ENCODE measurements at places on chromosomes 12 and 14.

DNA sequence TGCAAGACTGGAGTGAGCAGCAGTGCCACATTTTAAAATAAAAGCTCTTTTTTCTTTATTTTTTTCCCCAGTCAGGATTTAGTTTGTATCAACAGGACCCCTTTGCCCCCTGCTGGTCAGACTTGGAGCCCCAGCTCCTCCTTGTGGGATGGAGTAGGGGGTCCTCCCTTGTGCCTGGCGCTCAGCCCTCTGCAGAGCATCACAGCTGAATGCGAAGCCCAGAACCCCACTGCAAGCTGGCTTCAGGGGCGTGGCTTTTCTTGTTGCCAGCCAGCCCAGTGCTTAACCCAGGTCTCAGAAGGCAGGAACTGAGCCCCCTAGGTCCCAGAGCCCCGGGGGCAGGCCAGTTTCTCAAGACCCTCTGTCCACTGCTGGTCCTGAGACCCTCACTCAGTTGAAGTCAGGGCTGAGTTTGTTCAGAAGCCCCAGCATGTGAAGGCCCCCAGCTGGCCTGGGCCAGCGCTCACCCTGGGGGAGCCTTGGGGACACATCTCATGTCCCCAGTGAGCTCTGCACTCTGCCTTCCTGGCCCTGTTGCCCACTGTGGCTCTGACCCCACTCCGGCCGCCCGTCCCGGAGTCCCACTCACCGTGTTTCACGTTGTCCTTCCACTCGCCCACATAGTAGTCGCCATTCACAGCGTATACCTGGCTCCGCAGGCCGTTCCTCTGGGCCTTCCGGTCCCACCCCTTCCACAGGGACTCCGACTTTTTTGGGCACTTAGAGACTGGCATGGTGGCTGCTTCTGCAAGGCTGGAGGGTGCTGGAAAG lies 519 bp downstream of the MORN3 start:
- DNase-seq = peak; percentile 64

DNA sequence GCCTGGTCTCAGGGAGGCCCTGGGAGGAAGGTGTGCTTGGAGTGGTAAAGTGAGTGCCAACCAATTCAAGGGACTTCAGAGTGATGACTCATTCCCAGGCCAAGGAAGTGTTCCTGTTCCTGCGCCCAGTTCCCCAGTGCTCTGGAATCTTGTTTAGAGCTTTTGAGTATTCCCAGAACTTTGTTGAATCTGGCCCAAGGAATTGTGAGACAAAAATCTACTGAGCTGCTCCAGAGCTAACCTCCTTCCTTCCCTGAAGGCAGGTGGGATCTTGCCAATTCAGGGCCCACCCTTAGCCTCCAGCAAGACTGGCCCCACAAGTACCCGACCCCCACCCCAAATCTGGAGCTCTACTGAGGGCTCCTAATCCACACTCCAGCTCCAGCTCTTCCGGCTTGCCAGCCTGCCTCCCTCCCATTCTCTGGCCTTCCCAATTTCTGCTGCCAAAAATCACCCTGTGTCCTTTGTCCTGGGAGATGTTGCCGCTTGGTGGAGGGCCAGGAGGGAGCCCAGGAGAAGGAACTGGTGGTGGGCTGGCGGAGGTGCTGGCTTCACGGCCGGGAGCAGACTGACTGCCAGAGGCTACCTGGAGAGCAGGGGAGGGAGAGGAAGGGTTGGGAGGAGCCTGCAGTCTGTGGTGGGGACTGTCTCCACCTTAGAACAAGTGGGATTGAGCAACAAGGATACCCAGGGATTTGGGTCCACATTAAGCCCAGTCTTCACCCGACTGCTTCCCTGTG lies 2.0 kb upstream of the ATN1 start:
- DNase-seq = no peak

- DNase-seq = no peak
Observed at GRCh38 chr14:45270031-45270430, 17.0 kb upstream of the MIS18BP1 start.

- DNase-seq = no peak
Observed at GRCh38 chr12:50546441-50547318, 41.9 kb downstream of the DIP2B start.

DNA sequence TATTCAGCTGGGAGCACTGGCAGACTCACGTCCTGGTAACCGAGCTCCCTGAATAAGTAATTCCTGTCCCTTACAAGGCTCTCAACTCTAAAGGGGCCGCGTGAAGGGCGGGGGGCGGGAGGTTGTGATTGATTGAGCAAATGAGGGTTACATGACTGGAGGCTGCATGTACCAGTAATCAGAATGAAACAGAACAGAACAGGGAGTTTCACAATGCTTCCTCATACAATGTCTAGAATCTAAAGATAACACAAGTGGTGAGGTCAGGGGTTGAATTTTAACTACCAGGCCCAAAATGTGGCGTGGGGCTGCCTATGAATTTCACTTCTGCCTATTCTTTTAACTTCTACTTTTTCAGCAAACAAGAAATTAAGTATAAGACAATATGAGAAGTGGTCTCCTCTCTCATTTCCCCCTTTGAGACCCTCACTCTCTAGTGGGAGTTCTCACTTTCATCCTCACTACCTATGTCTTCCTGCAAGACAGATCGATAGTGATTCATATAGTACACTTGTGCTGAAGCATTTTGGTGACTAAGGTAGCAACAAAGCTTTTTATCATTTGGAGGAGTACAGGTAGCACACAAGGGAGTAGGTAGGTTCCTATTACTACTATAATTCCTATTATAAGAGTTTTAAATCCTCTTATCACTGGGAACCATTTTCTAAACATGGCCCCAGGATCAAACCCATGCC lies 239.8 kb downstream of the KTN1 start:
- DNase-seq = no peak

GRCh38 chr14:19900999-19901398 lies 19.4 kb upstream of the OR4K5 start:
- DNase-seq = no peak

DNA sequence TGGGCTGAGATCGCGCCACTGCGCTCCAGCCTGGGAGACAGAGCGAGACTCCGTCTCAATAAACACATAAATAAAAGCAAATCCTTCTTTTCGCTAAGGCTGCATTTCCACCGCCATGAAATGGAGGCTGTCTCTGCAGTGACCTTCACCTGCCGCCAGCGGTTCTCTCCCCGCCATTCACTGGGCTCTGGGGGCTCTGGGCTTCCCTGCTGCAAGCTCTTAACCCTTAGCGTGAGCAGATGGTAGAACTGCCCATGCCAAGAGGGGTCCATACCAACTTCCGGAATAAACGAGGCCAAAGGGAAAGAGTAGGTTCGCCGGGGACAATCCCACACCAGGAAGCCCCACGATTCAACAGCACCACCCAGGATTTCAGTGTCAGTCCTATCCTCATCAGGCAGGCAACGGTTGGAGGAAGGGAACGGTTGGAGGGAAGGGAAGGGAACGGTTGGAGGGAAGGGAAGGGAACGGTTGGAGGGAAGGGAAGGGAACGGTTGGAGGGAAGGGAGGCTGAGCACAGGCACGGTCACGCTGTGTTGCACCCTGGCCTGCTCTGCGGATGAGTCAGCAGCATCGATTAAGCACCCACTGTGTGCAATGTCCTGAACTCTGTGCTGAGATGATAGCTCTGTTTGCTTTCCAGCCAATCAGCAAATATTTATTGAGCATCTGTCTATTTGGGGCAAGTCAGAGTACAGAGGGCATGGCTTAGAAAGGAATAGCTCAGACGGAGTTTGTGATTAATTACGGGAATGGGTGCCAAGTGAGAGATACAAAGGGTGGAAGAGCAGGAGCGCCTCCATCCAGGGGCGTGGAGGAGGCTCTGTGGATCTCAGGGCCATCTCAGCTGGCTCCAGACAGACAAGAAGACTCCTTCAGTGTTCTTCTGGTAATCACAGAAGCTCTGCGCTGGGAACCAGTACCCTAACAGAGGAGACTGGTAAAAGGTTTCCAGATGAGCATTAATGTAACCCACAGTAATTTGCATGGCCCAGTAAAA lies 77.9 kb downstream of the NINJ2 start:
- no peak for DNase-seq

- DNase-seq = no peak
Observed at GRCh38 chr12:42669553-42669952, 80.0 kb upstream of the PRICKLE1 start.

- DNase-seq = no peak
Observed at GRCh38 chr12:96809522-96809921, 97.5 kb upstream of the NEDD1 start.

DNA sequence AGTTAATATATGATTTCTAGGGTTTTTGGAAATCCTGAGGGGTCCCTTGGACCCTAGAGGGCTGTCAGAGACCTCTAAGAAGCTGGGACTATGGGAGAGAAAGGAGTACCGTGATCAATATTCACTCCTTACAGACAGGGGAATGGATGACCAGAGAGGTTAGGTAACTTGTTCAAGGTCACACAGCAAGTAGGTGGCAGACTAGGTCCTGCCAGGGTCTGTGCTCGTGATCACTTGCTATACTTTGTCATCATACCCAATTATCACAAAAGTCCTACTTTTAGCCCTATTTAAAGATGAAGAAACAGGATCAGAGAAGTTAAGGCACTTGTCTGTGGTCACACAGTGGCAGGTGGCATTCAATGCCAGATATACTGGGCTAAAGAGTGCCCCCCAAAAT lies 42.9 kb downstream of the WSCD2 start:
- DNase-seq = no peak

DNA sequence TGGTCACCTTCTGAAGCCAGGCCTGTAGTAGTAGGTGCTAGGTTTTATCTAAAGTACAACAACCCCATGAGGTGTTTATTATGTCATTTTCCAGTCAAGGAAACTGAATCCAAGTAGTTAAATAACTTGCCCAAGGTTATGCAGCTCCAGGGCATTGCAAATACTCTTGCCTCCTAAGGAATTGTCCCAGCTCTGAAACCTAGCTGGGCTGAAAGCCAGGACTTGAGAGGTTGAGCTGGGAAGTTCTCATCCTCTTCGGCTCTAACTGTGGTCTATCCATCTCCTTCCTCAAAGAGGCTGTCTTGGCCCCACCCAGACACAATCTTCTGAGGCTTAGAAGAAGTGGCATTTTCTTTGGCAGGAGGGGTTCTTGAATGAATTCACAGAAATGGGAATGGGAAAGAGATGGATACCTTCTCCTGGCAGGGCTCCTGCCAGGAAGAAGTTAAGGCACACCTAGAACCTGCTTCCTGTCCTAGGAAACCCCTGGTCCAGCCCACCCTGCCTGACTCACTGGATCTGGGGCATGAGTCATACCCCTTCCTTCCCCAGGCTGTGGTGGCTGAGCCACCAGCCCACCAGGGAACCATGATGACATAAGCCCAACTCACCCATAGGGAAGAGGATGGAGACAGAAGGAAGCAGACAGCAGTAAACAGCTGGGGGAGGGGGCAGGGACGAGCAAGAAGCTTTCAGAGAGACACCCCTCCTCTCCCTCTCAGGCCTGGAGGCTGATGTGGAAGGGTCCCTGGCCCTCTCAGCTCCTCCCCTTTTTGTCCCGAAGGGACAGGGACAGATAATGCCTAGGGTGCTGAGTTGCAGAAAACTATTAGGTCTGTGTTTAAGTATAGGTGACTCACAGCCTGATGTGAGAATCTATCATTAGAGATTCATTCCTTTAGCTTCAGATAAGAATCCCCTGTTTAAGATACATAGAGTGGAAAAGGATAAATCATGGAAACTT lies 2.1 kb upstream of the PLEK2 start:
- DNase-seq = peak; percentile 60

DNA sequence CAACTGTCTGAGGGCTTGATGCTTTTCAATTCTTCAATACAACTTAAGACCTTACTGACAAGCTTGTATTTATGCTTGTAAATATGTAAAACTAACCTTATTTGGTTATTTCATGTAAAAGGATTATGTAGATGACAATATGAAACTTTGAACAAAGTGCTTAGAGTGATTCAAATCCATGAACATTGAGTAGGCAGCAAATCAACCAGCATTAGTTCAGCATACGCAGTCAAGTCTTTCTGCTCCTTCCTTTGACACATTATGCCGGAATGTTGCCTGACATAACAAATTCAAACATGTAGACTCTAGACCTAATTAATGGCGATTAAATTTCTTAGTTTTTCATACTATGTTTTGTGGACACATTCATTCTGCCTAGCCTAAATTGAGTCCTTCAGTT lies 105.2 kb downstream of the FGD4 start:
- DNase-seq = no peak

GRCh38 chr12:93682846-93683261 lies 5.7 kb downstream of the CRADD start:
- no peak for DNase-seq

DNA sequence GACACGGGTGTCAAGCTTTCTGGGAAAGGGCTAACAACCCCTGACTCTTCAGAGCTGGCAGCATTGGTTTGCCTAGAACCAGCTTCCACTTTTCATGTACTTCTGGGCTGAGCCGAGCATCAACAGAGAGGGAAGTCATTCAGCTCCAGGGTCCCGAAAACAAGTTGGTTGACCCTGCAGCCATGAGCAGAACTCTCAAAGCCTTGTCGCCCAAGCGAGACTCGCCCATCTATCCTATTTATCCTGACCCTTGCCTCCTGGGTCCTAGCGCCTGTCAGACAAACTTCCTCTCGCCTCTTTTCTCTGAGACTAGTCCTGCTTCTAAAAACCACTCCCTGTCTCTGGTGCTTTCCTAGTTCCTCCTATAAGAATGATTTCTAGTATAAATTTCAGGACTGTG lies 47.9 kb downstream of the ASCL4 start:
- no peak for DNase-seq

DNA sequence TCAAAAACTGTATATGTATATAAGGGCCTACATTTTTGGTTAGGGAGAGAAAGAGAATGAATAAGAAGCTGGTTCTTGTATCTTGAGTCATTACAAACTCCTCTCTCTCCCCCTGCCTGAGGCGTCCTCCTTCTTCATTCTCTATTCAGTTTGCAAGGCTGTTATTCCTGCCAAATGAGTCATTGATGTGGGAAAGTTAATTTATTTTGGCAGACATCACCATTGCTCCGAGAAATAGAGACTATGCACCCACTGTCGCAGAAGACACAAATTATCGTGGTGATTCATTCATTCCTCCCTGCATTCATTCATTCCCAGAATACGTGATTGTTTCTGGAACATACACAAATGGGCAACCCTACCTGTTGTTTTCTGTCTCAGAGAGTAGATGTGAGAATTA lies 112.5 kb upstream of the MED13L start:
- no peak for DNase-seq

- DNase-seq = no peak
Observed at GRCh38 chr14:45051896-45052295, 32.0 kb upstream of the PRPF39 start.

DNA sequence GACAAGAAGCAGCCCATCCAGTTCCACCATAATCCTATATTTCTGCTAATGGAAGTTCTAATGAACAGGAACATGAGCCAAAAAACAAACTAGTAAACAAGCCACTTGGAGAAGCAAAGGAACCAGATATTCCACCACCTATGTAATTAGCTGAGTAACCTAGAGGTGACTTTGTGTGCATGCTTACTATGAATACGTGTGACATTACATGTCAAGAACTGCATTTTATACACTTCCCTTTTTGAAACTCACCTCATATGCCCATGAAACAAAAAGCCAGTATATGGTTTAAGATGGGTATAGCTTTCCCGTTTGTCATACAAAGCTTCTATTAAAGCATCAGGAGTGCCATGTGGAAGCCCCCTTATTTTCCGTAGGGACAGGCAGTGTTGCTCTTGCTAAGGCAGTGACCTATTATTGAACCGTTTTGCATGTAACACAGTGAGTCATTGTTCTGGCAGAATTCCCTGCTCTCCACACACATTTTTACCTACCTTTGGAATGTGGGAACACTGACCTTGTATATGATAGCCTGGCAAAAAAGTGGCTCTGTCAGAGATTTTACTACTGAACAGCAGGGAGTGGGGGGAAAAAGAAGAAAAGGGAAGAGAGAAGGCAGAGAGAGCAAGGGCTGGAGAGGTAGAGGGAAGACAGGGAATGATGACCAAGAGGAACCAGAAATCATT lies 34.8 kb upstream of the FRMD6 start:
- no peak for DNase-seq

Measured in activated CD4-positive, alpha-beta T cell treated with anti-CD3 and anti-CD28 coated beads, Interleukin-2, amount 50 U/mL, for 48 hours (primary cell).